ENCODE measurements at places on chromosomes 3 and 15.

DNA sequence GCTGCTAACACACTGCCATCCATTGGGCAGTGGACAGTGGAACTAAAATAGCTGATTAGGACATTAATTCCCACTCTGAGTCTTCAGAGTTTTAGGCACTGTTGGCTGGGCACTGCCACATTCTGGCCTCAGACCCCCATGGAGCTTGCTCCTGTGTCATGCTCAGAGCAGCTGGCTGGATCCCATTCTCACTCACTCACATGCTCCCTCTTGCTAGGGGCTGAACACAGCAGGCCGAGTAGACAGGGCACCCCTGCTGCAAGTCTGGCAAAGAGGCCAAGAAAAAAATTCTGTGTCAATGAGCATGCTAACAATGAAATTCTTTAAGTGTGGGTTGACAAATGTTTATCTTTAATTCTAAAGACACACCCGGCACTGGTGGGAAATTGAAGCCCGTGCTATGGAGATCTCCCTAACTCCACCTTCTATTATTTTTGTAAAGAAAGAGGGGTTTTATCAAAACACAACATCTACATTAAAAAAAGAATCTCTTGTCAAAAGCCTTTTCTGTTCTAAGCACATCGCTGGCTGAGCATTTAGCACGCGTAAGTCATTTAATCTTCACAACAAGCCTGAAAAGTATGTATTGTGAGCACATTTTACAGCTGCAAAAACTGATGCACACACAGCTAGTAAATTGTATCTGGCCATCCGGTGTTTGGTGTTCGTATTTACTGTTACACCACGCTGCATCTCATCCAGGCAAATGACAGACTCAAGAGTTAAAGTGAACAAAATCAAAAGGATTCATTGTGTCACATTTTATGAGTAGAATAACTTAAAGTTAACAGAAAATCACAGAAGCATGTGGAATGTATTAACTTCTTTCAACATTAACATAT lies 362.1 kb downstream of the PLOD2 start:
- no peak for DNase-seq

GRCh38 chr15:87604857-87605446 lies 651.6 kb downstream of the NTRK3 start:
- DNase-seq, result no peak

DNA sequence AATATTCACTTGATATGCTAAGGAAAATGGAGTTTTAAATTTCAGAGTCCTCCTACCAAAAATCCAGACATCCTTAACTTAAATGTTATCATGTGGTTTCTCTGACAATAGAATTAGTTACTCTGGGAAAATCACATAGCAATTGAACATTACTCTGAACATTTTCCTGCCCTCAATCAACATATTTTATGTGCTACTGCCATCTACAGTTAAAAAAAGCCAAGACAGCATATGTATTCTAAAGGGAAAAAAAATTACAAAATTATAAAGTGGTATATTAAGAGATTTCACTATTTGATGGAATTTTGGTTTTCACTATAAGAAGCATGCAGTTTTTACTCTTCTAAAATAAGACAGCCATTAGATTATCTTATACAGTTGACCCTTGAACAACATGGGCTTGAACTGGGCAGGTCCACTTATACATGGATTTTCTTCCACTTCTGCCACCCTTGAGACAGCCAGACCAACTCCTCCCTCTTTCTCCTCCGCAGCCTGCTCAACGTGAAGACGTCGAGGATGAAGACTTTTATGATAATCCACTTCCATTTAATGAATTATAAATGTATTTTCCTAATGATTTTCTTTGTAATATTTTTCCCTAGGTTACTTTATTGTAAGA lies 122.3 kb downstream of the ATP1B3 start:
- no peak for DNase-seq

GRCh38 chr3:156726456-156726855 lies 52.1 kb downstream of the TIPARP start:
- DNase-seq, result no peak

DNA sequence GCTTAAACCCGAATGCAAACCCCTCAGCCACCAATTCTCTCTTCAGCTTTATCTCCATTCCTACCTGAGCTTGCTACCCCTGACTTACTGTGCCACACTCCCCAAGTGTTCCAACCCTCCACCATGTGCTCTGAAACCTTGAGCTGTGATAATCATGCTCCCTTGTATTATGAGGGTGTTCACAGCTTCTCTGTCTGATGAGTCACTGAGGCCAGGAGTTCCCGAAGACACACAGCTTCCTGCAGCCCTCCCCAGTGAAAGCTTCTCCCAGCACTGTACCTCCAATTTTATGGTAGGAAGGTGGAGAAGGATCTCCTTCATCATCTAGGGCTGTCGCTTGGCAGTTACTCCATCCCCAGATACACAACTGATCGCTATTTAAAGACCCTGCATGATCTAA lies 24.9 kb downstream of the STAC start:
- no peak for DNase-seq

DNA sequence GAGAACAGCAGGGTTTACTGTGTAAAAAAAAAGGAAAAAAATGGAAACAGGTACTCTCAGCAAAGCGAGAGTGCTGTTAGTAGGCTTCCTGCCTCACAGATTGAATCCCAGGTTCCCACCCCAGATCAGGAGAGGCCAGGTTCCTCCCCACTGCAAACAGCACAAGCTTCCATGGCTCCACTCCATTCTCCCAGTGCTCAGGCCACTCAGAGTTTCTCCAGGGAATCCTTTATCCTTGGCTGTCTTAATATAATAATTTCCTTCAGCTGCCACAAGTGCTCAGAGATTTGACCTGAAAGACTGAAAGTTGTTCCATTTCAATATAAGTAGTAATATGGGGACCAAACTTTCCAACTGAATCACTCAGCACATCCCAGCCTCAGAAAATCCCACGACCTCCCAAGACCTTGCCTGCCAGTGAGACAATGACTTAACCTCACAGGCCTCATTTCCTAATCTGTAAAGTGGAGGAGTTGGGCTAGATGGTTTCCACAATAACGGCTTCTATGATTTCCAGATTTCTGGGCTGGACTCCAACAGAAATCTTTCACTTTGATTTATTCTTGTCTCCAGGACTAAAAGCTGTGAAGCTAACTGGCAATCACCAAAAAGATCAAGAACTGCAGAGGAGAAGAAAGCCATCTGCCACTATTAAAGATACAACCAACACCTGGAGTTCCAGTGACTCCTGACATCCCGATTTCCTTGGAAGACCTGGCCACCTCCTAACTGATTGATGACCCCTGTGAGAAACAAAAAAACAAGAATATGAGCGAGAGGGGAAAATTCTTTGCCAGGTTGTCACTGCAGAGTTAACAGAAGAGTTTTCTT lies 289.5 kb downstream of the NEK10 start:
- no peak for DNase-seq

DNA sequence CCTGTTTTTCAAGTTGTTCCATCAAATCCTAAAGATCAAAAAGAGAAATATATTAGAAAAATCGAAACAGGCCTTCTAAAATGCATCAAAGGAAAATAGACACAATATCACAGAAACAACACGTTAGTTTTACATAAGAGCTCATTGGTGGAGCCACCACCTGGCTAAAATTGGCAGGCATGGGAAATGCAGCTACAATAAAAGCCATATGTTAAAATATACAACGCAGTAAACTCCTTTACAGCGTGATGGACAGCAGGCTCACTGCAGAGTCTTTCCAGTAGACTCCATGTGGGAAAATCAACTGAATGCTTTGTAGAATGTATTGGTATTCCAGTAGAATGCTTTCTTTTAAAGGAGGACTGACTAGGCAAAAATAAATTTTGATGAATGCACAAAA lies 40.9 kb upstream of the MYO5C start:
- DNase-seq, result no peak

DNA sequence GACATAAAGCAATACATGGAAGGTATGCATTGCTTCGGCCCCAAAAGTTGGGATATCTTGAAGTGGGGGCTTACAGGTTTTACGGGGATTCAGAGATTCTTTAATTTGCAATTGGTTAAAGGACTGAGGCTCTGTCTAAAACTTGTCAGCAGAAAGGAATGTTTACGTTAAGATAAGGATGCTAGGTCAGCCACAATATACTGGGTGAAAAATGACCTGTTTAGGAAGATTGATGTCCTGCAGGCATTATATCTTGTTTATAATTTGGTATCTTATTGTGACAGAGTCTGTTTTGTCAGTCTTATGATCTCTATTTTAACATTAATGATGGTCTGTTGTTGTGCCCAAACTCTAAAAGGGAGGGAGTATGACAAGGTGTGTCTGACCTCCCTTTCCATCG lies 15.3 kb upstream of the CCNDBP1 start:
- DNase-seq, result no peak

DNA sequence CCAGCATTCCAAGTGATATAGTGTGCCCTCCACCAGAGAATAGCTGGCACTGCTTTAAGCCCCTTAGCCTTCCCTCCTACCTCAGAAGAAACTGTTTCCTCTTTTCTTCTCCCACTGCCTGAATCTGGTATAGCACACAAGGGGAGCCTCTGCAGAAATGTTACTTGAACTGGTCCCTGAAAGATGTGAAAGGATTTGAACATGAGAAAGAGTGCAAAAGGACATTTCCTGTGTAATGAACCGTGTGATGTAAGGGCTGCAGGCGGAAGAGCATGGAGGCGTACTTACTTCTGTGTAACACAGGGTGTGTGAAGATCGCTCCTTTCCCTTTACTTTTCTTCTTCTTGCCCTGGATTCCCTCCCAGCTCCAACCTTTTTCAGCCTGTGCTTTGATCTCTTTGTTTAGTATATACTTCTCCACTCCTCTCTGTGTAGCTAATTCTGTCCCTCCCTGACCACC lies 8.4 kb downstream of the TMOD3 start:
- no peak for DNase-seq

DNA sequence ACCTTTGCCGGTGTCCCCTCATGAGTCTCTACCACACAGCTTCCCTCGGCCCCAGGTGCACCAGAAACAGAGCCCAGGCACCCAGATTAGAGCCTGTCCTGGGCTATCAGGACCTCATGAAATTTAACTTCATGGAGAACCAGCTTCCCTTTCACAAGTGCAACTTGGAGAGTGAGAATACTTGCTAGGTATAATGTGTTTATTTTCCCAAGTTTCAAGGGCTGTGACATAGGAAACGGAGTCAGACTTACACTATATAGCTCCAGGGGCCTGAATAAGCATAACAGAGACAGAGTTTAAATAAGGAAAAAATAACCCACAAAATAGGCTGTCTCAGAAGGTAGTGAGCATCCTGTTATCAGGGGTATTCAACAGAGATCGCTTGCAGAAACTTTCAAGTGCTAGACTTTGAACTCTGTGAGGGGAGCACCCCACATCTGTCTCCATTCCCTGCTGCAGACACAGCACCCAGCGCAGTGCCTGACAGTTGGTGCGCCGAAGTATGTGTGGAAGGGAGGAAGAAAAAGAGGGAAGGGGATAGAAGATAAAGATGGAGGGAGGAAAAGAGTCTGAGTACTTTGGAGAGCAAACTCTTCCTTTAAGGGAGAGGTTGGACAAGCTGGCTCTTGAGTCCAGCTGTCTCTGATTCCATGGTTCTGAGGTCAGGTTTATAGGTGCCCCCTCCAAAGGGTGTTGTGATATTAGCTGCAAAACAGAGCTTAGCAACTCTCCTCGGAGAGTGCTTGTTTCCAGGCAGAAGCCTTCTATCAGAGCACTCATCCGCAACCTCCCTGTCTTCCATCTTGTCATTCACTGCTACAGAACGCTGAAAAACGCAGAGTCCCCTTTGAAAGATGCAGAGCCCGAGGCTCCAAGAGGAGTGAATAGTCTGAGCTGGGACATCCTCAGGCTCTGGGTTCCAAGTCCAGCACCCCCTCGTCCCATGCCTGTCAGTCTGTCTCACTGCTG lies 84.8 kb downstream of the CPN2 start:
- no peak for DNase-seq

DNA sequence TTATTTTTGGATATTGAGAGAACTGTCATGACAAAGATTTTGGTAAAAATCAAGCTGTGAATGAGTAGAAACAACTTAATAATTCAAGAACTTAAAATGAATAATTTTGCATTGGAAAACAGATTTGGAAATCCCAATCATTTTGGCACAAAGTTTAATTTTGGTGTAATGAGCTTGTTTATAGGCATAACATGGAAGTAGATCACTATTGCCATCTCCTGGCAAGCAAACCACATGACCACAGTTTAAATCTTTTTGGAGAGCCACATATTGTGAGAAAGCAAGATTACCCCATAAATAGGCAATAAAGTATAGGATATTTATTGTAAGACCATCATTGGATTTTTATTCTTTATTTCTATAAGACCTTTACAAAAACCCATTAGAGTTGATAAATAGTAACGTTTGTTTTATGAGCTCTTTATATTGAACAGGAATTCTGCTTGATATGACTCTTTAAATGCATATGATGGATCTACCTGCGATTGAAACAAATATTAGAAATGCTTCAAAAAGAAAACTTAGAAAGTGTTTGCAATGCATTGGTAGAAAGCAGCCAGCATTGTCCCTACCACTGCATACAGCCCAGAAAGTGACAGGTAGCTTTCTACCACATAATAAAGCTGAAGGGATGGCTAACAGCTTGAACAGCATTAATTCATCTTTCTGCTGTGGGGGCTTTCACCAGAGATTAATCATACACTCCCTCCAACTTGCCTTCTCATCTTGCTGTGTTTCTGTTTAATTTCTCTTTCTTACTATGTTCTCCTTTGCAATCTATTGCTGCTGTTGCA lies 766.8 kb downstream of the TBL1XR1 start:
- DNase-seq, result no peak

GRCh38 chr15:92909136-92909781 lies 9.1 kb downstream of the CHD2 start:
- DNase-seq, result no peak

DNA sequence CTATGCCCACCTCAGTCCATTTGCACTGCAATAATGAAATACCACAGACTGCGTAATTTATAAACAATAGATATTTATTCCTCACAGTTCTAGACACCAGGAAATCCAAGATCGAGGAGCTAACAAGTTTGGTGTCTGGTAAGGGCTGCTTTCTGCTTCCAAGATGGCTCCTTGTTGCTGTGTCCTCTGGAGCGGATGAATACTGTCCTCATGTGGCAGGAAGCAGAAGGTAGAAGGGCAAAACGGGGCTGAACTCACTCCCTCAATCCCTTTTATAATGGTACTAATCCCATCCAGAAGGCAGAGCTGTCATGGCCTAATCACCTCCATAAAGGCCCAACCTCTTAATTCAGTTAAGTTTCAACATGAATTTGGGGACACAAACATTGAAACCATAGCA lies 75.3 kb downstream of the P2RY1 start:
- no peak for DNase-seq

GRCh38 chr3:133227813-133228212 lies 172.0 kb upstream of the BFSP2 start:
- DNase-seq, result no peak
